PC-3 (cell line): ENCODE measurements at places on chromosomes 6 and 20. TPM values are rescaled to one million over a fixed set of nuclear protein-coding genes. Genes with fewer than 3 reads are reported as not detected.
A peak's percentile ranks its signal among the peaks of the same experiment; 100 is the strongest.

DNA sequence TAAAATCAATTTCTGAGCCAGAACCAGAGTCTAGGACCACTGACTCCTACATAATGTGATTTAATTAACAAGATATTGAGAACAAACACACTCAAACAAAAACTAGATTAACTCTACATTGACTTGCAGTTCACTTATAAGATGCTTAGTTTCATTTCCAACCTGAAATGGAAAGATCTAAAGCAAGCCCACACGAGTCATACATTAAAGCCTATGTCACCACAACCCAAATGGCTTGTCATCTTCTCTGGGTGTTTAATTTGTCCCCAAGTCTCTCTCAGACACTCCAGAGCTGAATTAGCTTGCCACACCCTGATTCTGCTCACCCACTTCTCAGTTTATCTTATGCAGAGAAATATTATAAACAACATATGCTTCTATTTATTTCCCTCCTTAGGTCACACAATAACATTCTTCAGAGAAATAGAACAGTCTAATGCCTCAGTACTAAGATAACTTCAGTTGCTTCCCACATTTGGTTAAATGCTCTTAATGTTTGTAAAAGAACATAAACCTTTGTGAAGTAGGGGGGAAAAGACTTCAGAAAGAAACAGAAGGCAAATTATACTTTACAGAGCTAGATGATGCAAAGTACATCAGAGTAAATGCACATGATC lies 8.8 kb upstream of the FBXO30 start:
- no peak for DNase-seq

GRCh38 chr20:53023732-53024520 lies 51.8 kb downstream of the TSHZ2 start:
- DNase-seq = no peak

DNA sequence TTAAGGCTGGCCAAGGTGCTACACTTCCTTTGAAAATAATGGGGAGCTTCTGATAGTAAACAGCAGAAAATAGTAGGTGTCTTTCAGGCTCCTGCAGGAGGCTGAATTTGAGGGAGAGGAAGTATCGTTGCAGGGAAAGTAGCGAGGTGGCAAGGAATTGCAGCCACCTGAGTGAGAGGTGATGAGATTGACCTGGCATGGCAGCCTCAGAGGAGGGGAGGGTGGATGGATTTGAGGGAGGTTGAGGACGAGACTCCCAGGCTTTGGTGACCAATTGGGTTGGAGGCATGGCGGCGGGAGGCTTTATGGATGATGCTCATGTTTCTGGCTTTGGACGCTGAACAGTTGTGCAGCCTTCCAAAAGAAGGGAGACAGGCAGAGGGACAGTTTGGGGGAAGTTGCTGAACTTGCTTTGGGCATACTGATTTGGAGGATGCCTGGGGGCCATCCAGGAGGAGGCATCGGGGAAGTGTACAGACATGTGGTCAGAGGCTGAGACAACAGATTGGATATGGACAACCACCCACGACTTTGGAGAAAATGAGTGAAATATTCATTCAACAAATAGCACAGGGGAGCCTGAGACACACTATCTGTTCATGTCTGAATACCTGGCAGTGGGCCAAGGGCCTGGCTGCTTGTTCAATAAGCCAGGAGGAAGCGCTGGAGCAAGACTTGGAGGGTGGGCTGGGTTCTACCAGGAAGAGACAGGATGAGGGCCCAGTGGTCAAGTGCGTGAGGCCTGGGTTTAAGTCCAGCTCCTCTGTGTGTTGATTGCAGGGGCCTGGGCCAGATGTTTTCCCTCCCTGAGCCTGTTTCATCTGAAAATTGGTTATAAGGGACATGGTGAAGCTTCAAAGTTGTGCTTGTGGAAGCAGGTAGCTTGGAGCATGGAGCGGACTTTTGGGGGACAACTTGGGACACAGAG lies 113.2 kb downstream of the CEBPB start:
- peak; percentile 39 for DNase-seq

DNA sequence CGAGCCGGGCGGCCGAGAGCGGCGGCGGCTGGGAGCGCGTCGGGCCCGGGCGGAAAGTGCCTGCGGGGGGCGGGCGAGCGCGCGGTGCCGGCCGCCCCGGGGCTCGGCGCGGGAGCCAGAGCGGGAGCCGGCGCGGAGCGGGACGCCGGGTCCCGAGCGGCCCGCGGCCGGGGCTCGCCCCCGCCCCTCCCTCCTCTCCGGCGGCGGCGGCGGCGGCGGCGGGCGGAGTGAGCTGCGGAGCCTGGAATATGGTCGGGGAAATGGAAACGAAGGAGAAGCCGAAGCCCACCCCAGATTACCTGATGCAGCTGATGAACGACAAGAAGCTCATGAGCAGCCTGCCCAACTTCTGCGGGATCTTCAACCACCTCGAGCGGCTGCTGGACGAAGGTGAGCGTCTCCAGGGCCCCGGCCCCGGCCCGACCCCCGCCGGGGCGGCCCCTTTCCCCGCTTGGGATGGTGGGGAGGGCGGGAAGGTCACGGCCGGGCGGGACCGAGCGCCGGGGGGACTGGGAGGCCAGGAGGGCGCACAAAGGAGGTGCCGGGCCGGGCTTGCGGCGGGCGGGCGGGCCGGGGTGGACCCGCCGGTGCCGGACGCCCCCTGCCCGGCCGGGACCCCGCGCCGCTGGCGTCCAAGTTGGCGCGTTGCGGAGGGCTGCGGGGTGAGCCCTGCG lies 565 bp downstream of the QKI start:
- DNase-seq = no peak

DNA sequence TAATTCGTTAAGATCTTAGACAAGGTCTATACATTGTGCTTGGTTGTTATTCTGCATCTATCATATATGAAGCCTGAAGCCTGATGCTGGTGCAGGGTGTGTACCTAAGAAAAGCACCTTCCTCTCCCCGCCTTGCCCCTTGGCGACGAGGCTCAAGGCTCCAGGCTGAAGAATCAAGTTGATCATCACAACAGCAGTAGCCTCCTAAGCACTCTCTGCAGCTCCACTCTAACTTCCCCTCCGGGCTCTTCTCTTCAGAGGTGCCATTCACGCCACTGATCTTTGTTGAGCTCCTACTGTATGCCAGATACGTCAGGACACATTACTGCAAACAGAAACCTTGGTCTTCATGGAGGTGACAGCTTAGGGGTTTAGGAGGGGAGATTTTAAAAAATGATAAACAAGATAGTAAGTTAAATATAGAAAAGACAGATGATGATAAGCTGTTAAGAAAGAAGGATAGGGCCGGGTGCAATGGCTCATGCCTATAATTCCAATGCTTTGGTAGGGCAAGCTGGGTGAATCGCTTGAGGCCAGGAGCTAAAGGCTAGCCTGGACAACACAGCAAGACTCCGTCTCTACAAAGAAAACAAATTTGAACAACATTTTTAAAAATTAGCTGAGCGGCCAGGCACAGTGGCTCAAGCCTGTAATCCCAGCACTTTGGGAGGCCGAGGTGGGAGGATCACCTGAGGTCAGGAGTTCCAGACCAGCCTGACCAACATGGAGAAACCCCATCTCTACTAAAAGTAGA lies 38.4 kb upstream of the ZNF217 start:
- no peak for DNase-seq

The CTAGE9 gene
- not detected in 2 replicates for total RNA-seq
